GM12878 (cell line): ENCODE measurements at places on chromosomes 4 and X.
A peak's percentile ranks its signal among the peaks of the same experiment; 100 is the strongest.

GRCh38 chrX:122269243-122269781, 914.8 kb upstream of the GRIA3 start:
- DNase-seq: no peak

DNA sequence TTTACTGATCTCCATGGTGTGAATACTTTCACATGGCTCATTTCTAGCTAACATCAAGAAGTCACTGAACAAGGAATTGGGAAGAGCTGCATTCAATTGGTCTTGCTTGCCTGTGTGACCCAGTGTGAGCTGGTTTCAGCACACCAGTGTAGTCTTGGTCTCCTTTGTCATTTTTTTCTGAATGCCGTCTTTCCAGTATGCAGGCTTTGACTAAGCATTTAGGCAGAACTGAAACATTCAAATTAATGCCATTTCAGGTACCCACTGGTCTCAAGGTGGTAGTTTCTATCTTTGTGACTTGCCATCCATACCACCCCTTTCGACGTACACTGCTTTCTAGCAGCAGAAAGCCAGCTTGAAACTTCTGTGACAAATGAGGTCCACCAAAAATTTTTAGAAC, 550.5 kb upstream of the BOD1L1 start:
- DNase-seq: peak; percentile 88

- no peak for DNase-seq
These were observed 2.6 kb downstream of the CXCL6 start for GRCh38 chr4:73839071-73839470.

- DNase-seq: no peak
These were observed 15.2 kb upstream of the CLOCK start for GRCh38 chr4:55561889-55562288.

DNA sequence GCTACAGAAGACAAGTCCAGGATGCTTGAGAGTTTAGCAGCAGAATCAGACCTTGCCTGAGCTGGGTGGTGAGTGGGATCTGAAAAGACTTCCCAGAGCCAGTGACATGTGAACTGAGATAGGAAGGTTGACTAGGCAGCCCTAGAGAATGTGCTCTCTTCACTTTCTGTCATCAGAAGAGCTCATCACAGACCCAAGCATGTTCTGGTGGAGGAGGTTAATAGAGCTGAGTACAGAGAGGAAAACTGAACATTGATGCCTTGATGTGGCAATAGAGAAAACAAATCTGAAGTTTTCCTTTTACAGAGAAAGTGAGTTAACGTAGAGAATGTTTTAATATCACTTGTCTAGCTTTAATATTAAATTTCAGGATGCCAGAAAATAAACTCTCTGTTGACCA, 17.1 kb downstream of the ADGRL3 start:
- DNase-seq: no peak

- DNase-seq: no peak
These were observed 87.1 kb downstream of the KDR start for GRCh38 chr4:55038176-55038890.

- DNase-seq: no peak
These were observed 107.2 kb downstream of the TRIML1 start for GRCh38 chr4:188246488-188246887.

GRCh38 chrX:77776659-77777058, 9.4 kb downstream of the ATRX start:
- DNase-seq: no peak

DNA sequence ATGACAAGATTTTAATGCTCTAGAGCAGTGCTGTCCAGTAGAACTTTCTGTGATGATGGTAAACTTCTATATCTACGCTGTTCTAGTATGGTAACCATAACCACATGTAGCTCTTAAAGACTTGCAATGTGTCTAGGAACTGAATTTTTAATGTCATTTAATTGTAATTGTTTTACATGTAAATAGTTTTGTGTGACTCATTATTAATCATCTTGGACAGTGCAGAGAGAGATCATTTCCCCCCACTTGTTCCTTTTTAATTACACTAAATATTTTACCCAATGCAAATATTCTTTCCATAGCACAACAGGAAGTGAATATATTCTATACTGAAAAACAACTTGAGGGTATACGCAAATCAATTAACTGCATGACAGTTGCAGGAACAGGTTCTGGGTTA, 5.8 kb downstream of the ATG4A start:
- no peak for DNase-seq

- DNase-seq: no peak
These were observed 80.3 kb upstream of the LSM6 start for GRCh38 chr4:146095091-146095690.

- DNase-seq: no peak
These were observed 156.9 kb downstream of the SLIT2 start for GRCh38 chr4:20408611-20409010.

DNA sequence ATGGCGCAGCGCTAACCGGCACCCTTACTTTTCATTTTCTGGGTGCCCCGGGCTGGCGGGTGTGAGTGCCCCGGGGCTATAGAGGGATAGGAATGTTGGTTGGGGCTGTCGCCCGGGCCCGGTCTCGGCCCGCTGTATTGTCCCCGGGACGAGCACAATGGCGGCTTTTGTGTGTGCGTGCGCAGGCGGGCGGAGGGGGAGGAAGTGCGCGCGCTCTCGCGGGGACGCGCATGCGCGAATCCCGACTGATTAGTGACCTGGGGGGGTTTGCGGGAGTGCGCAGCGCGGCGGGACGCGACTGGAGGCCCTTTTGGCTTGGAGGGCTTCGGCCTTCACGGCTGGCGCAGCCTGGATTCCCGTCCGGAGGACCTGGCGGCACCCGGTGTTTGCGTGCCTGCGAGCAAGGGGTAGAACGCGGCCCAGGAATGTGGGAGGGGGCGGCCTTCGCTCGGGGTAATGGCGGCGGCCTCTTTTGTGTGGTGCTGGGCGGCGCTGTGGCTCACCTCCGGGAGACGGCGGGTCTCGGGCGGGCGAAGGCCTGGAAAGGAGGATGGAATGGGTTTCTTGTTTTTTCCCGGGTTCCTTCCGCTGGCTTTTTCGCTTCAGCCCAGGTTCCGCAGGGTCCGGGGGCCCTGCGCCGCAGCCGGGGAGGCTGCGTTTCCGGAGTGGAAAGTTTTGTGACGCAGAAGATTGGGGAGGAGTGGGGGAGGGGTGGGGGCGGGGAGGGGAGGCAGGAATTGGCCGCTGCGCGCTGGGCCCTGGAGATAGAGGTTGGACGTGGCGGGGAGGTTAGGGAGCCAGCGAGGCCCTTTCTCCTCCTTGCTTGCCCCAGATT, 618 bp downstream of the DDX3X start:
- DNase-seq: peak; percentile 44

DNA sequence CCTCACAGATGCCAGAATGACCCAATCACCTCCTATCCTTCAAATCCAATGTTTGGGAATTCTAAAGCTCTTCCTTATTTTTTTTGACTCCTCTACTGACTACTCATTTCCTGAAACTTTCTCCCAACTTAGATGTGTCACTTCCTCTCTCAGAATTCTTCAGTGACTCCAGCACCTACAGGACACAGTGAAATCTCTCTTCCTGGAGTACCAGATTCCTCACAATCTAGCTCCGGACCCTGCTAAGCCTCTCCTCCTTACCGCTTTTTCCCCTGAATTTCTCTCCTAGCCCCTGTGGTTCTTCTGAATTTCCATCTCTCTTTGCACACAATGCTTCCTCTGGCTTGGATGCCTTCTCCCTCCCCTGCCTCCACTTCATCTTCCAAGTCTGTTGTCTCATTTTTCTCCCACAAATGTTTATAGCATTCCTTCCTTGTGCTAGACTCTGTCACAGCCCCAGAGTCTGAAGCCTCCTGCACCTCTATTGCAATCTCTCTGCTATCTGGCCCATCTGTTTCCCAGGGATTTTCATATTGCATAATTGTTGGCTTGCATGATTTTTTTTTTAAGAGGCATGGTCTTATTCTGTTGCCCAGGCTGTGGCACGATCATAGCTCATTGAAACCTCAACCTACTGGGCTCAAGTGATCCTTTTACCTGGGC, 80.1 kb downstream of the ANAPC4 start:
- DNase-seq: no peak

DNA sequence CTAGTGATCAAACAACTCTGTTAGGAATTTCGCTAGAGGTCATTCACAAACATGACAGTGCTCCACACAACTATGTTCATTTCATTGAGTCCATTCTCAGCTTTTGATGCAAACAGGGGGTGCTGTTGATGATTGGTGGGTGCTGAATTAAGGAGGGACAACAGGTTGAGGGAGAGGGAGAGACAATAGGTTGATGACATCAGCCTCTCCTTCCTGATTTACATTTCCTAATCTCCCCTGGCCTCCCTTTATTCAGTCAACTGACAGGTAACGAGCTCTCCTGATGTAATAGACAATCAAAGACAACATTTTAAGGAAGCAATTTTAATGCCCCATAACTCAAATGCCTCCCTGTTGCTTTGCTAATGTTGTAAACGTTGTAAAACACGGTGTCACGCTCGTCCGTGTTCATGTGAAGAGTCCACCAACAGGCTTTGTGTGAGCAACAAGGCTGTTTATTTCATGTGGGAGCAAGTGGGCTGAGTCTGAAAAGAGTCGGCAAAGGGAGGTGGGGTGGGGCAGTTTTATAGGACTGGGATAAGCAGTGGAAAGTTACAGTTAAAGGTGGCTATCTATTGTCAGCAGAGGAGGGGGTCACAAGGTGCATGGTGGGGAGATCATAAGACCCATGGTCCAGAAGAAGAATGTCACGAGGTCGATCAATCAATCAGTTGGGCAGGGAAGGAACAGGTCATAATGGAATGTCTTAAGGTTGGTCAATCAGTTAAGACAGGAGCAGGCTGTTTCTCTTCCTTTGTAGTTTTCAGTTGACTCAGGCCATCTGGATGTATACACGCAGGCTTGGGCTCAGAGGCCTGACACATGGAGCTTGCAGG, 4.8 kb upstream of the GAR1 start:
- DNase-seq: no peak

- no peak for DNase-seq
These were observed 28.4 kb downstream of the NPNT start for GRCh38 chr4:105923497-105924238.

GRCh38 chr4:114509340-114509739, 89.3 kb upstream of the UGT8 start:
- no peak for DNase-seq

DNA sequence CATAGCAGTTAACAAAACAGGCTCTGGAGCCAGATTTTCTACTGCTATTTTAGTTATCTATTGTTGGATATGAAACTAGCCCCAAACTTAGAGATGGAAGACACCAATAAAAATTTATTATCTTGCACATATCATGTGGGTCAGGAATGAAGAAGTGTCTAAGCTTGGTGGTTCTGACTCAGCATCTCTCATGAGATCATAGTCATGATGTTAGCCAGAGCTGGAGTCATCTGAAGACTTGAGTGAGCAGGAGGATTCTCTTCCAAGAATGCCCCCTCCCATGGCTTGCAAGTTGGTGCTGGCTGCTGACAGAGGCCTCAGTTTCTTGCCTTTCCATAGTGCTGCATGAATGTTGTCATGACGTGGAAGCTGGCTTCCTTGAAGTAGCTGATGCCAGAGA, 68.2 kb upstream of the TAPT1 start:
- DNase-seq: no peak

DNA sequence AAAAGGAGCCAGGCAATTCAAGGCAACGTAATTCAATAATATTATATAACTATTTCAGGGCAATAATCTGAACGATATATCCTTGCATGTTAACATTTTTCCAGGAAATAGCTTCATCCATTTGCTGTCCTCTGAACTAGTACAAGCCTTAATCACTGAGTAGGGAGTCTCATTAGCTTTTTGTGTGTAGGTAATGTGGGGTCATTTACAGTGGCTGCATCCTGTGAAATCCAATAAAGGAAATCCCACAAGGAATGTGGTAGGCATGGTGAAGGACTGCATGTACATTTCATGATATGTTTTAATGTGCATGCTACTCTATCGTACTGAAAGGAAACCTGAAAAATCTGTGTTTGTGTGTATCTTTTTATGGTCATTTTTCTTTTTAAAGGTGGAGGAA, 103.5 kb downstream of the SLC4A4 start:
- DNase-seq: no peak

GRCh38 chrX:57741107-57741506, 61.0 kb upstream of the NLRP2B start:
- no peak for DNase-seq
